ENCODE measurements at places on chromosomes 4 and X.

GRCh38 chrX:65667503-65668376 is at the start of gene MSN:
MSN (plus strand) TSS chrX:65667654; CDS start chrX:65667842, 188 bp downstream.
- peak; percentile 66 for DNase-seq

DNA sequence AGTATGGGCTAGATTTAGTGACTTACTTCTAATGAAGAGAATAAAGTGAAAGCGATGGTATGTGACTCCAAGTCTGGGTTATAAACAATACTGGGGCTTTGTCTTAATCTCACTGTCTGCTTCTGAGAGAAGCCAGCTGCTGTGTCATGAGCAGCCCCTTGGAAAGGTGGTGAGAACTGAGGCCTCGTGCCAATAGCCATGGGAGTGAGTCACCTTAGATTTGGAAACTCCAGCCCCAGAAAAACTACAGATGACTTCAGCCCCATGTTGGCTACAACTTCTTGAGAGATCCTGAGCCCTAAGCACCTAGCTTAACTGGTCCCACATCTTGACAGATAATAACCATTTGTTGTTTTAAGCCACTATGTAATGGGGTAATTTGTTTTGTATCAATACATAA is 77.6 kb downstream of the CWH43 start:
- no peak for DNase-seq

DNA sequence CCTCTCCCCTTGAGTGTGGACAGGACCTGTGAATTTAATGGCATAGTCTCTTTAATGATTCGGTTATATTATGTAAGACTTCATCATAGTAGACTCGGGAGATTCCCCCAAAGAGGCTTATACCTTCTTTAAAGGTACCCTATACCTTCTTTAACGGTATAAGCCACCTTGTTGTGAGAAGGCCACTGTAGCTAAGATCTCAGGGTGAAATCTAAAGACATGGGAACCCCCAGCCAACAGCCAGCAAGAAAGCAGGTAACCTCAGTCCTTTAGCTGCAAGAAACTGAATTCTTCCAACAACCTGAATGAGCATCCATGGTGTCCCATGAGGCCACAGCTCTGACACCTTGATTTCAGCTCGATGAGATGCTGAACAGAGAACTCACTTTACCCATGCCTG is 931 bp downstream of the DDX60 start:
- DNase-seq = no peak

DNA sequence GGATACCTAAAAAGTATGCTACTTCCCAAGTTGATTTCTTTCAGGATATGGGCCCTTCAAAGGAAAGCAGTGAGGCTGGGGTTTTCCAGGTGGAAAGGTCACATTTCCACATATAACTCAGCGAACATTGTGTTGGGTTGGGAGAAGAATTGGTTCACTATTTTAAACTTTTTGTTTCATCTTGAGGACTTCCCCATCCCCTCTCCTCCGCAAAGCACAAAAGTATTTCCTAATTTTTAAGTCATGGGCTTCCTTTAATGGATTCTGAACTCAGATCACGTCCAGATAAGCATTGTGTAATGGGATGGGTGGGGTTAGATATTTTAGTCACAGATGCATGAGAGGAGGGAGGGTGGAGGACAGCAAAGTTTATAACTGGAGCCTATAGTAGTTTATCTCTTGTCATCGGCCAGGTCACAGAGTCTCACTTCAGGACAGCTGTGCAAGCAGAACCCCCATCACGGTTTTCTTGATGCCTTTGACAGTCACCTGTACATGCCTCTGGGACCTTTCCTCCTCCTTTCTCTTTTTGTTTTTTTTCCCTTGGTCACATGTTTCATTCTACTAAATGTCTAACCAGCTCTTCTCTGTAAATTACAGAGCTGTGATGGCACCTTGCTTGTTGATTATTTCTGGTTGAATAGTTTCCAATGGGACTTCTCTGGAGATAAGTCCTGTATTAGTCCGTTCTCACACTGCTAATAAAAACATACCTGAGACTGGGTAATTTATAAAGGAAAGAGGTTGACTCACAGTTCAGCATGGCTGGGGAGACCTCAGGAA is 115.4 kb downstream of the PTTG2 start:
- no peak for DNase-seq

GRCh38 chr4:53852343-53852742 is 212.1 kb downstream of the CHIC2 start:
- DNase-seq = no peak

- DNase-seq = no peak
Observed at GRCh38 chr4:39348371-39349315, 17.5 kb downstream of the RFC1 start.

All from T-helper 9 cell (primary cell).